Stimulated activated CD4-positive, alpha-beta T cell treated with anti-CD3 and anti-CD28 coated beads, Interleukin-1b, Interleukin-23, amount 100 ng/mL, for 1 hour (primary cell): ENCODE measurements at places on chromosomes 5 and 9.

DNA sequence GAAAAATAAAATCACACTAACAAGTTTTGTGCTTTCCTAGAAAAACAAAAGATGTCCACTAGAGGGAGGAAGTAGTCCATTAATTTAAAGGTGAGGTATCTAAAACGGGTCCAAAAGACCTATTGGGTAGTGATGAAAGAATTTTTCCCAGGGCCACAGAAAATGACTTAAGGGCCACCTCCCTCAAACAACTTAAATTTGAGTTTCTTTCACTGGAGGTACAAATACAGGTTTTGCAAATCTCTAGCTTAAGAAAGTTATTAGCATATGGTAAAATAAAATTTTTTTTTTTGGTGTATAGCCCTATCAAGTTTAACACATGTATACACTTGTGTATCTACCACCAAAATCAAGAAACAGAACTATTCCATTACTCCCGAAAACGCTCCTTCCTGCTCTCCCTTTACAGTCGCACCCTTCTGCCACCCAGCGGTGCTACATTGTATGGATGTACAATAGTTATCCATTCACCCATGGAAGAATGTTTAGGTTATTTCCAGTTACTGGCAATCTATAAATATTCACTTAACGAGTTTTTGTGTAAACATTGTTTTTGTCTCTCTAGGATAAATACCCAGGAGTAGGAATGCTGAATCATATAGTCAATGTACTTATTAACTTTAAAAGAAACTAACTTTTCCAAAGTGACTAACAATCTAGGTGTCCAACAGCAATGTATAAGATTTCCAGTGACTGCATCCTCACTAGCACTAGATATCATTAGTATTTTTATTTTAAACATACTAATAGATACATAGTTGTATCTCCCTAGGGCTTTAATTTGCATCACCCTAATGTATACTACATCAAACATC, 21.9 kb downstream of the DEPDC1B start:
- DNase-seq: no peak

GRCh38 chr9:134551644-134552348, 89.8 kb upstream of the COL5A1 start:
- DNase-seq: no peak

- DNase-seq: no peak
These were observed 100.0 kb upstream of the NREP start for GRCh38 chr5:111856876-111857466.

DNA sequence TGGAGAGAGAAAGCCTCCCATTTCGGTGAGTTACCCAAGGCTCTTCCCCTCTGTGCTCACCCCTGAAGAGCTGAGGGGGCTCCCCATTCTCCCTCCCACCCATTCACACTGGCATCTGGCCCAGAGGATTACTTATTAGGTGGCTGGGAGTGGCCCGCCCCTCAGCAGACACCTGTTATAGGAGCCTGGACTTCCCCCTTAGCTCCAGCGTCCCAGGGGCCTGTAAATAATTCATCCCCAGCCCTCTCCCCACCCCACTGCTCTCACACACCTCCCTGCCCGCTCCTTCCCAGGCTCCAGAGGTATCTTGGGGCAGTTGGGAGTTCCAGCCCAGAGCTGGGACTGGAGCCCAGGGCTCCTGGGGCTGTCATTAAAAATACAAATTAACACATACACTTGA, 11.6 kb upstream of the SLC6A7 start:
- DNase-seq: no peak

DNA sequence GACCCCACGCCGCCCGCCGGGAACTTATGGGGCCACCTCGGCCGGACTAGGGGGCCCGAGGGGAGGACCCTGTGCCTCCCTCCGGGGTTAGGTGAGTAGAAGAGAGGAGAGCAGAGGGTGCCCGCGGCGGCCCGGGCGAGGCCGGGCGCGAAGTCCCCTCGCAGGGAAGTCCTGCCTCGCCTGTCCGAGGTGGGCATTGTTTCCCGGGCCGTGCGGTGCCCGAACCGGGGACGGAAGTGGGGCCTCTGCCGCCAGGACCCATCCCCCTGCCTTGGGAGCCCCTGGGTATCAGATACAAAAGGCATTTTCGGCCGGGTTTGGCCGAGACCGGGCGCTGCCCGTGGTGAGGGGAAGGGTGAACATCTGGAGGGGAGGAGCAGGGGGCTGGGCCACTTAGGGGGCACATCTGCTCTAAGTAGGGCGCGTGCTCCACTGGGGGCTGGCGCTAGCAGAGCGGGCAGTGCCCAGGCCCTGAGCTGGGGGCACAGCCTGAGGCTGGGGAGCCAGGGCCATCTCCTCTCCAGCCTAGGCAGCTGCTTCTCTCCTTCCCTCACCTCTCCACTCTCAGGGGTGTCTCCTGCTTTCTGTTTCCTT, 48.2 kb downstream of the DAB2IP start:
- DNase-seq: no peak

DNA sequence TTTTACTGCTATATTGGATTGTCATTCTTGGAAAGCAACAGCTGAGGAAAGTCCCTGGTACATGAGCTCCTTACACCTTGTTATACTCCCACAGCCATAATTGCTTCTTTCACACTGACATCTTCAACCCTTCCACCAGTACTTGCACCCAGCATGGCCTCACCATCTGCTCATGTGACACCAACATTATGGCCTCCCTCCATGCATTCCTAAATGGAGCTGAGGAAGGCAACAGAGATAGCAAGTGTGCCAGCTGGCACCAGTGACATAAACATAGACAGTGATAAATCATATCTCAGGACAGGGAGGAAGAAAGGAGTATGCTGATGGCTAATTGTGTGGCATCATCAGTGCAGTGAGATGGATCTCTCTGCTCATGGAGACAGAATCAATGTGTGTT, 119.5 kb downstream of the BAAT start:
- DNase-seq: no peak

DNA sequence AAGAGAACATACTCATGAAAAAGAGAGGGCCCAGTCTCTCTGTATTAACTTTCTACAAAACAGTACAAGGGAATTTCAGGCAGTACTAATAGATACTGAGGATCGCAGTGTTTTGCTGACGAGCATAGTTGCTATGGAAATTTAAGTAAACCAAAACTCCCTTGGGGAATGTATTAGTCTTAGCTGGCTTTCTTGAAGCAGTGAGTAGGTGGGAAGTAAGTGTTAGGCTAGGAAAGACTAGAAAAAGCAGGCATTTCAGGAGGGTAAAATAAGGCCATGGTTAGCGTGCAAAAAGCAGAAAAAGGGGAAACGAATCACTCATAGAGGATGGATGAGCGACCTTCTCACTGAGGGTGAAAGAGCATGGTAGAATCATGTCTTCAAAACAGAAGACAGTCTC, 84.3 kb upstream of the ACTBL2 start:
- DNase-seq: no peak

DNA sequence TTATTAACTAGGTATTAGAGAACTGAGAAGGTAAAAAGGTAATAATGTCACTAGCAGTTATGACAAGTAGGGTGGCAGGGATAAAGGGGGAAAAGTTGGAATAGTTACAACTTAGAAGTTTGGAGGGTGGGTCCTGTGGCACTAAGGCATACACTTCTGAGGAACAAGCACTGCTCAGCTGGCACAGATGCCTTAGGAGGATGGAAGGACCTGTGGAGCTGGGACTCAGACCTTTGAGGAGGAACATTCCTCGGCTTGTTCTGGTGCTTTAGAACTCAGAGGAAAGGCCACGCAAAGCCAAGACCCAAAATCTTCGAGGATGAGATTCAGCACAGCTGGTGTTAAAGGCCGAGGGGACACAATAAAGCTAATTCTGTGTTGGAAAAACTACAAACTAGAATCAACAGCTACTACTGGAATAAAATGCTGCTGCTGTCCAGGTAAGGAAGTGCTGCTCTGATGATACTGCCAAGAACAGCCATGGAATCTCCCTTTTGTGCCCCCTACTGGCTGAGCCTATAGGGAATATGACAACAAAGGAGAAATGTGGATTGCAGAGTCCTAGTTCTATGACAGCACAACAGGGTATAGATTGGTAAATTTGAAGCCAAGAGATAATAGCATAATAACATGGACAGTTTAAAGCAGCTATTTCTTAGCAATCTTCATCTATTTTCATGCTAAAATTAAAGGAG, 126.7 kb downstream of the SLC25A46 start:
- no peak for DNase-seq

DNA sequence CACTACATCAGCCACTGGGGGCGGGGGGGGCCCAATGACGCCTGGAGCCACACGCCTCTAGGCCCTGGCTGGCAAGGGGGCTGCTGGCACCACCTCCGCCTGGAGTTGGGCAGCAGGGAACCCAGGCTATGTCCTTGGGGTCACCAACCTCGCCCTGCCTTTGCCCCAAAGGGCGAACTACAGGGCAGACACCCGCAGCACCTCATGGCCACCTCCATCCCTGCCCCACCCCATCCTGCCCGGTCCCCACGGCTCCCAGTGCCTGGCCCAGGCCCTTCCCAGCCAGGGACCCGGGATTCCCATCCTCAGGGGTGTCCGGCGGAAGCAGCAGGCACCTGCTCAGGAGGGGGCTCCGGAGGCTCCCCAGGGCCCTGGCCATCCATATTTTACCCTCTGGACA, 37.0 kb downstream of the NACC2 start:
- DNase-seq: no peak

- DNase-seq: no peak
These were observed 9.7 kb downstream of the SLC30A5 start for GRCh38 chr5:69103521-69103920.

DNA sequence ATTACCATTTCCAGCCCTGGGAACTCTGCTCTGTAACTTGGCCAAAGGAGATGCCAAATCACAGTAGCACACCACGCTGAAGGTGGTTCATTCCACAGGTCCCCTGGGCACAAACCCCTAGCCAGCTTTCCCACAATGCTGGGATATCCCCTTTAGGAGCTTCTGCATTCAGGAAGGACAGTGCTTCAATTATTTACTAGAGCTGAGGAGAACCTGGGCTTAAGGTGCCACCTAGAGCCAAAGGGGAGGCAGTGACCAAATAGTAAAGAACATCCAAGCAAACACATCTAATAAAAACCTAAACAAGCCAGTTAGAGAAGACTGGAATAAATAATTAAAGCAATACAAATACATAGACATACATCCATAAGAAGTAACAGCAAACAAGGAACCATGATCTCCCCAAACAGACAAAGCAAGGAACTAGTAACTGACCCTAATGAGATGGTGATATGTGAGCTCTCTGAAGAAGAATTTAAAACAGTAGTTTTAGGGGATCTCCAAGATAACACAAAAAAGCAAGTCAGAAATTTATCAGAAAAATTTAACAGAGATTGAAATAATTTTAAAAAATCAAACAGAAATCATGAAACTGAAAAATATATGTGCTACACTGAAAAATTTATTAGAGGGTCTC, 14.6 kb downstream of the KIF4B start:
- DNase-seq: no peak

- DNase-seq: no peak
These were observed 206.1 kb downstream of the PRELID2 start for GRCh38 chr5:145629047-145629446.

DNA sequence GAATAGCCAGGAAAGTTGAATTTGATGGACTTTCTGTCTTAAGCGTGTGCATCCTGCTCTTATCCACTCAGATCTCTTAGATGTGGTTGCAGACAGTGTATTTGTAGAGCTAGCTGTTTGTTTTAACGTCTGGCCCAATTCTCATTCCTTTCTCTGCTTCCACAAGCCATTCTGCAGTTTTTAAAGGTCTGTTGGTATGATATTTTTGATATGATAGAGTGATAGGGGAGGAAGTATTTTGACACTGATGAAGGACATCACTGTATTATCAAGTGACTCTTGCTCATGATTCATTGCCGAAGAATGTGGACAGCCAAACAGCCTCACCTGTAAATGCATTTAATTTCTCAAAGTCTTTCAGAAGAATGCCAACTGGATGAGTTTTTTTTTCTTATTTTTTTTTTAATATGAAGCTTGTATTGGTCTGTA, 4.5 kb downstream of the TJP2 start:
- DNase-seq: no peak

- DNase-seq: no peak
These were observed 77.3 kb upstream of the MAN2A1 start for GRCh38 chr5:109612278-109612905.

- no peak for DNase-seq
These were observed 17.3 kb downstream of the EQTN start for GRCh38 chr9:27279611-27280010.

DNA sequence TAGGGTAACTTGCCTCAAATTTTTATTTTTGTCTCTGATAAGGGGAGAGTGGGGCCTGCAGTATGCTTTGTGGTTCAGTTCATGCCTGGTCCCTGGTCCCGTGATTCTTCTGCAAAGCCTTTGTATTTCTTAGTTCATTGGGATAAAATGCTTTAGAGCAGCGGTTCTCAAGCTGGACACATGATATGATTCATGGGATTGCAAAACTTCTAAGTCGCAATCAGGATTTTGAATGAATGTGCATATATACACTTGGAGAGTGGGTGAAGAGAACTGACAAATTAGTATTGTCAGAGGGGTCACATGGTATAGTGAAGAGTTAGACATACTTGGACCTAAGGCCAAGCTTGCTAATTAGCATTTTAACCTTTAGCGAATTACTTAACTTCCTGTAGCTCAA, 265.4 kb upstream of the KLF9 start:
- no peak for DNase-seq

- DNase-seq: no peak
These were observed 144.4 kb upstream of the TAS2R1 start for GRCh38 chr5:9774472-9775079.

- DNase-seq: no peak
These were observed 1.6 kb upstream of the ARAP3 start for GRCh38 chr5:141683596-141684141.

GRCh38 chr5:34767180-34767579, 71.8 kb upstream of the TTC23L start:
- no peak for DNase-seq

DNA sequence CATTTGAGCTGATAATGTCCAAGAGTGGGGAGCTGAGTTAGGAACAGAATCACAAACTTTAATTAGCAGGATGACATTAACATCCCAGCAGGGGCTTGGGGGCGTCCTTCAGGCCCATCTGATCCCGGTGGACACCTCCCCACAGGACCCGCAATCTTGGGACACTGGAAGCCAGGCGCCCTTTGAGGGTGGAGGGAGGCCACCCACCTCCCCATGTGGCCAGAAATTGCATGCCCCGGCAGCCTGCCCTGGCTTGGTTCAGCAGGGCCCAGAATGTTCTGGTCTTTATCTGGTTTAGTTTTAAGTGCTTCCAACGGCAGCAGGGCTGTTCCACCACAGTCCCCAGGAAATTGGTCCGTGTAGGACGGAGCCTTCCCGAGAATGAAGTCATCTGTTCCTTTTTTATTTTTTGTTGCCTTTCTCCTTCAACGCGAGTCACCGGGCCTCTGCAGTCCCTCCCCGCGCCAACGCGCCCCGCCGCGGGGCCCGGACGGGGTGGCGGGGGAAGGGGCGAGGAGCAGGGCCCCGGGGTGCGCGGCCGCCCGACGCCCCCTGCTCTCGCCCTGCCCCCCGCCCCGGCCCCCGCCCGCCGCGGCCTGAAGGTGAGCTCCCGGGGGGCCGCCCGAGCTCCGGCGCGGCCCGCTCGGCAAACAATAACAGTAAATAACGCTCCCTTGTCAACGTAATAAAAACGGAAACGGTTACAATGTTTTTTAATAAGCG, 207.9 kb downstream of the C9orf50 start:
- DNase-seq: peak; percentile 24

GRCh38 chr5:176776141-176776865, 34.1 kb upstream of the UNC5A start:
- DNase-seq: no peak

GRCh38 chr5:175860531-175861045, 10.8 kb upstream of the CPLX2 start:
- no peak for DNase-seq
